Type B pancreatic cell (in vitro differentiated cells): ENCODE measurements at places on chromosomes 6 and 20. TPM values are rescaled to one million over a fixed set of nuclear protein-coding genes. Genes with fewer than 3 reads are reported as not detected.

The GJE1 gene
- not detected in 2 replicates for total RNA-seq

The FOXF2 gene
- total RNA-seq: 2.1 and 8.1 TPM in 2 replicates

The ARMH2 gene
- not detected in 2 replicates for total RNA-seq

The BPIFA1 gene
- total RNA-seq: 0.69 and 0.97 TPM in 2 replicates

The STMN3 gene
- total RNA-seq: 38.9 and 40.8 TPM in 2 replicates

The MMUT gene
- total RNA-seq: 27.6 and 30.5 TPM in 2 replicates

The VGLL2 gene
- 0.31 and 3.0 TPM in 2 replicates for total RNA-seq

- no peak for DNase-seq
- peaks cover 18% of the 10 kb centered on the region for H3K27me3 ChIP-seq
- H3K36me3 ChIP-seq: no peaks in the 10 kb centered on the region
- H3K27ac ChIP-seq: no peak overlapping the region
- no peak overlapping the region for H3K4me3 ChIP-seq
Observed at GRCh38 chr20:57890202-57890800, 180.5 kb upstream of the PMEPA1 start.

DNA sequence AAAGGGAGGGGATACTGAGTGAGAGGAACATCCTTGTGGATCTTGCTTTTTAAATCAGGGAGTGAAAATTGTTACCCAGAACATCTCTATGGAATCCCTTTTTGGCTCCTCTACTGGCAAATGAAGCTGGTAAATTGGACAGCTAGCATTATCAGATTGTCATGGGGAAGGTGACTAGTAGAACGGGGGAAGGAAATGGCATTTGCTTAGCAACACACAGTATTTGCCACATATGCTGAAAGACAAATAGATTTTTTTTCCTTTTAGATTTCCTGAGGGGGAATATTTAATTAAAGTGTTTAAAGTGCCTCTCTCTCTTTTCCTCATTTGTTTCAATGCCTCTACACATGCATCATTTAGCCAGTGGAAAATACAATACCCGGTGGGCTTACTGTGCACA, 573.5 kb downstream of the BCKDHB start:
- H3K27me3 ChIP-seq: no peaks in the 10 kb centered on the region
- no peak overlapping the region for H3K4me3 ChIP-seq
- H3K27ac ChIP-seq: no peak overlapping the region
- H3K4me1 ChIP-seq: no peaks in the 10 kb centered on the region

- no peak for DNase-seq
- H3K27me3 ChIP-seq: peaks cover 82% of the 10 kb centered on the region
- H3K27ac ChIP-seq: no peak overlapping the region
- no peak overlapping the region for H3K4me3 ChIP-seq
Observed at GRCh38 chr6:28695715-28696114, 170.0 kb downstream of the GPX5 start.

DNA sequence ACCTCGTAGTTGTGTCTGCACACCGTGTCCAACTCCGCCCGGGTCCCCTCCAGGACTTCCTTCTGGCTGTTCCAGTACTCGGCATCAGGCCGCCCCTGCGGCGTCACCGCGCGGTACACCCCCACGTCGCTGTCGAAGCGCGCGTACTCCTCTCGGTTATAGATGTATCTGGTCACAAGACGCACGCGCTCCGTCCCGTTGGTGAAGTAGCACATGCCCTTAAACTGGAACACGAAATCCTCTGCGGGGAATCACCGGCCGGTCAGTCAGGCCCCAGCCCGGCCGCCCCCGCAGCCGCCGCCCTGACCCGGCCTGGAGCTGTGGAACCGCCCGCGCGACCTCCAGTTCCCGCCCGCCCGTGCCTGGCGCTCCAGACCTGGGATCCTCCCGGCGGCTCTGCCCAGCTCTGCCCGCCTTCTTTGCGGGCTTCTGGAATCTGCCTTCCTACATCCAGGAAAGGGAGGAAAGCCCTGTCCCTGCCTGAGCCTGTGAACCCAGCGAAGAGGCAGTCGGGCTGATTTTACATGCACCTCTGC, 1.6 kb downstream of the HLA-DQB1 start:
- peaks cover 79% of the 10 kb centered on the region for H3K27me3 ChIP-seq
- peaks cover 4% of the 10 kb centered on the region for H3K4me1 ChIP-seq
- DNase-seq: no peak
- H3K27ac ChIP-seq: no peak overlapping the region
- H3K4me3 ChIP-seq: peak overlapping the region; percentile 77
- no peaks in the 10 kb centered on the region for H3K36me3 ChIP-seq

GRCh38 chr6:82861121-82861520, 204.5 kb downstream of the UBE3D start:
- DNase-seq: no peak
- no peaks in the 10 kb centered on the region for H3K4me1 ChIP-seq
- no peak overlapping the region for H3K27ac ChIP-seq
- H3K4me3 ChIP-seq: no peak overlapping the region

GRCh38 chr20:61464307-61465303, 212.5 kb downstream of the CDH4 start:
- no peaks in the 10 kb centered on the region for H3K4me1 ChIP-seq
- H3K36me3 ChIP-seq: no peaks in the 10 kb centered on the region
- H3K27me3 ChIP-seq: peaks cover 10% of the 10 kb centered on the region
- H3K4me3 ChIP-seq: no peak overlapping the region
- DNase-seq: no peak
- no peak overlapping the region for H3K27ac ChIP-seq

GRCh38 chr6:143157131-143157530, 96.4 kb downstream of the AIG1 start:
- no peaks in the 10 kb centered on the region for H3K27me3 ChIP-seq
- H3K27ac ChIP-seq: no peak overlapping the region
- no peaks in the 10 kb centered on the region for H3K4me1 ChIP-seq
- no peaks in the 10 kb centered on the region for H3K36me3 ChIP-seq

DNA sequence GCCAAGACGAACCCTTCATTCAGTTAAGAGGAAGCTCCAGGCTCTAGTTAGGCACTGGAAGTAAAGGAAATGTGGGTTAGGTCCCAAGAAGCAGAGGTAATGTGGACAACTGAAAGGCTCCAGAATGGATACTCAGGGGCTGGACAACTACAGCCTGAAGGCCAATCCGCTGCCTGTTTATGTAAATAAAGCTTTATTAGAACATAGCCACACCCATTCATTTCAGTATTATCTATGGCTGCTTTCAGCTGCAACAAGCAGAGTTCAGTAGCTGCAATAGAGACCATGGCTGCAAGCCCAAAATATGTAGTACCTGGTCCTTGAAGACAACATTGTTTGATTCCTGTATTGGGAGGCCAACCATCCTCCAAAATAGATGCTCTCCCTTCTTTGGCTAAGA, 100.8 kb upstream of the MRPS10 start:
- H3K4me1 ChIP-seq: peaks cover 15% of the 10 kb centered on the region
- no peaks in the 10 kb centered on the region for H3K36me3 ChIP-seq
- no peaks in the 10 kb centered on the region for H3K27me3 ChIP-seq
- no peak overlapping the region for H3K4me3 ChIP-seq
- no peak for DNase-seq

GRCh38 chr20:24417485-24417884, 51.9 kb upstream of the SYNDIG1 start:
- no peaks in the 10 kb centered on the region for H3K36me3 ChIP-seq
- no peaks in the 10 kb centered on the region for H3K27me3 ChIP-seq
- no peak overlapping the region for H3K4me3 ChIP-seq
- no peak for DNase-seq
- H3K27ac ChIP-seq: no peak overlapping the region

GRCh38 chr6:148831531-148831930, 84.7 kb downstream of the UST start:
- no peaks in the 10 kb centered on the region for H3K36me3 ChIP-seq
- no peak for DNase-seq
- no peaks in the 10 kb centered on the region for H3K4me1 ChIP-seq
- no peak overlapping the region for H3K27ac ChIP-seq
- no peaks in the 10 kb centered on the region for H3K27me3 ChIP-seq

GRCh38 chr20:45053430-45054351, 47.2 kb downstream of the KCNS1 start:
- H3K4me1 ChIP-seq: peaks cover 27% of the 10 kb centered on the region
- H3K27ac ChIP-seq: no peak overlapping the region
- H3K27me3 ChIP-seq: no peaks in the 10 kb centered on the region
- H3K36me3 ChIP-seq: peaks cover 17% of the 10 kb centered on the region
- no peak for DNase-seq
- H3K4me3 ChIP-seq: no peak overlapping the region

GRCh38 chr20:35395728-35396127, 16.0 kb downstream of the UQCC1 start:
- no peaks in the 10 kb centered on the region for H3K27me3 ChIP-seq
- no peak for DNase-seq
- peaks cover under 1% of the 10 kb centered on the region for H3K36me3 ChIP-seq
- H3K4me3 ChIP-seq: no peak overlapping the region

DNA sequence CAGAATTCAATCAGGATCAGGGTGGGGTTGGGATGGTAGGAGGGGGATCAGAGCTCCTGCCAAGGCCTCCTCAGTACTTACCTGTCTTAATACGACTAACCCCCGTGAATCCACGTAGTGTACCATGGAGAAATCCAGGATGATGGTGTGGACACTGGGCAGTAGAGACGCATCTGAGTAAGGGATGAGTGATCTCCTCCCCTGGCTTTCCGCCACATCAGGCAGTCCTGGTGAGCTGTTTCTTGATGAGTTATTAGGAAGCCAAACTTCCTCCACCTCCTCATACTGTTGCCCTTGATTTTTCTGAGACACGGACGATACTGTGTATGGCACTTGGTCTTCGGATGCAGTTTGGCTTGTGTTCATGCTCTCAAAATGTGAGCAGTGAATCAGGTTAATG, 34.2 kb upstream of the SRPK1 start:
- no peaks in the 10 kb centered on the region for H3K4me1 ChIP-seq
- H3K36me3 ChIP-seq: no peaks in the 10 kb centered on the region
- no peak for DNase-seq
- H3K27ac ChIP-seq: no peak overlapping the region

GRCh38 chr20:8218861-8219260, 86.8 kb downstream of the PLCB1 start:
- DNase-seq: no peak
- H3K4me1 ChIP-seq: peaks cover 15% of the 10 kb centered on the region
- H3K27ac ChIP-seq: no peak overlapping the region
- H3K4me3 ChIP-seq: no peak overlapping the region

- DNase-seq: no peak
- peaks cover 7% of the 10 kb centered on the region for H3K36me3 ChIP-seq
- peaks cover 29% of the 10 kb centered on the region for H3K4me1 ChIP-seq
- H3K4me3 ChIP-seq: no peak overlapping the region
- no peak overlapping the region for H3K27ac ChIP-seq
- H3K27me3 ChIP-seq: peaks cover 75% of the 10 kb centered on the region
Observed at GRCh38 chr6:170296423-170296745, 5.5 kb upstream of the DLL1 start.
